ENCODE measurements at places on chromosomes 7 and 10. TPM values are rescaled to one million over a fixed set of nuclear protein-coding genes. Genes with fewer than 3 reads are reported as not detected.

The PRF1 gene
- not detected for total RNA-seq

The SERPINE1 gene
- 12.7 TPM for total RNA-seq

The CPA4 gene
- 22.7 TPM for total RNA-seq

The CFAP58 gene
- 0.12 TPM for total RNA-seq

The BRI3 gene
- 68.3 TPM for total RNA-seq

The CELF2 gene
- total RNA-seq = 0.72 TPM

The FAM131B gene
- total RNA-seq = 3.1 TPM

The OSBPL3 gene
- 13.0 TPM for total RNA-seq

The TMEM273 gene
- 5.2 TPM for total RNA-seq

The LMTK2 gene
- 7.1 TPM for total RNA-seq

The MYO1G gene
- not detected for total RNA-seq

The GNG11 gene
- total RNA-seq = 58.5 TPM

The TSPAN15 gene
- not detected for total RNA-seq

The LIPK gene
- total RNA-seq = not detected

The SRPK2 gene
- total RNA-seq = 44.0 TPM

The CCL24 gene
- not detected for total RNA-seq

The SEMA3E gene
- total RNA-seq = 9.4 TPM

The CARD11 gene
- total RNA-seq = 0.04 TPM

The TMEM176A gene
- not detected for total RNA-seq

The ATOH7 gene
- total RNA-seq = 0.88 TPM

The CLCN1 gene
- not detected for total RNA-seq

The GJD4 gene
- total RNA-seq = not detected

The STAG3 gene
- total RNA-seq = 0.35 TPM

The ANKRD1 gene
- 6.0 TPM for total RNA-seq

The FAM25G gene
- total RNA-seq = not detected

The ITGB8 gene
- total RNA-seq = 107 TPM

The DGKI gene
- 1.5 TPM for total RNA-seq

The CALML5 gene
- not detected for total RNA-seq

The VIPR2 gene
- total RNA-seq = 0.68 TPM

The HKDC1 gene
- total RNA-seq = 0.23 TPM

The PILRA gene
- total RNA-seq = 0.54 TPM

The COL28A1 gene
- total RNA-seq = not detected

The GOLGA7B gene
- total RNA-seq = 0.04 TPM

The AOAH gene
- total RNA-seq = 29.3 TPM

The KBTBD2 gene
- 63.6 TPM for total RNA-seq

The RET gene
- 0.04 TPM for total RNA-seq

The OPALIN gene
- not detected for total RNA-seq

The SLC13A1 gene
- total RNA-seq = not detected

The TLX1 gene
- total RNA-seq = not detected

The DPYSL4 gene
- 19.6 TPM for total RNA-seq

The CALHM1 gene
- not detected for total RNA-seq

The PRSS1 gene
- not detected for total RNA-seq

The ADCY1 gene
- 2.3 TPM for total RNA-seq

The PDK4 gene
- 1.0 TPM for total RNA-seq

The NACAD gene
- total RNA-seq = 2.0 TPM

The PSD gene
- 0.06 TPM for total RNA-seq

The BAG3 gene
- total RNA-seq = 8.8 TPM

The RTKN2 gene
- total RNA-seq = 7.3 TPM

The FGL2 gene
- total RNA-seq = not detected

The CCDC7 gene
- 3.0 TPM for total RNA-seq

The CPA2 gene
- not detected for total RNA-seq

The MYL10 gene
- not detected for total RNA-seq

The NEBL gene
- 0.08 TPM for total RNA-seq

The ITGA8 gene
- total RNA-seq = 9.2 TPM

The SPDYE6 gene
- not detected for total RNA-seq

The GRM8 gene
- total RNA-seq = 2.9 TPM
